ENCODE measurements at places on chromosomes 6 and 20.
A peak's percentile ranks its signal among the peaks of the same experiment; 100 is the strongest.

DNA sequence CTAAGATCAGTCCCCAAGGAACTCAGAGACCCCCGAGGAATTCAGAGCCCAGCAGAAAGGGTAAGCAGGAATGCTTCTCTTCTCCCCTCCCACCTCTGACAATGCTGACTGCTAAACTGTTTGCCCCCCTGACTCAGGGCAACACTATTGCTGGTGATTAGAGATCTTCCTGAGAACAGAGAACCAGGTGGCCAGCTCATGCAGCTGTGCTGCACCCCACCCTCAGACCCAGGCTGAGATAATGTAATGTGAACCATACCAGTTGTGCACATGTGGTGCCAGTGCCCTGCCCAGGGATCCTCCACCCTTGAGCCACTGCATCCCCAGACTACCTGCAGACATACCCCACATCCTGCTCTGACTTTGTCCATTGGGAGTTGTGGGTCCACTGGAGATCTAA, 139.1 kb upstream of the ARG1 start:
- DNase-seq, result no peak
- H3K4me3 ChIP-seq, result no peak overlapping the region
- no peaks in the 10 kb centered on the region for H3K36me3 ChIP-seq
- no peaks in the 10 kb centered on the region for H3K4me1 ChIP-seq
- no peak overlapping the region for H3K27ac ChIP-seq
- no peaks in the 10 kb centered on the region for H3K27me3 ChIP-seq

- no peaks in the 10 kb centered on the region for H3K4me1 ChIP-seq
- DNase-seq, result no peak
- H3K36me3 ChIP-seq, result no peaks in the 10 kb centered on the region
Measured at GRCh38 chr6:47307362-47308197, 2.1 kb downstream of the TNFRSF21 start.

- H3K4me1 ChIP-seq, result no peaks in the 10 kb centered on the region
- H3K36me3 ChIP-seq, result no peaks in the 10 kb centered on the region
- DNase-seq, result no peak
- no peak overlapping the region for H3K27ac ChIP-seq
Measured at GRCh38 chr20:61765871-61766654, 299.6 kb downstream of the TAF4 start.

- H3K27ac ChIP-seq, result peak overlapping the region; percentile 18
- no peak overlapping the region for H3K4me3 ChIP-seq
- H3K36me3 ChIP-seq, result no peaks in the 10 kb centered on the region
- H3K27me3 ChIP-seq, result no peaks in the 10 kb centered on the region
- H3K4me1 ChIP-seq, result no peaks in the 10 kb centered on the region
Measured at GRCh38 chr20:38866265-38867061, 59.8 kb upstream of the FAM83D start.

DNA sequence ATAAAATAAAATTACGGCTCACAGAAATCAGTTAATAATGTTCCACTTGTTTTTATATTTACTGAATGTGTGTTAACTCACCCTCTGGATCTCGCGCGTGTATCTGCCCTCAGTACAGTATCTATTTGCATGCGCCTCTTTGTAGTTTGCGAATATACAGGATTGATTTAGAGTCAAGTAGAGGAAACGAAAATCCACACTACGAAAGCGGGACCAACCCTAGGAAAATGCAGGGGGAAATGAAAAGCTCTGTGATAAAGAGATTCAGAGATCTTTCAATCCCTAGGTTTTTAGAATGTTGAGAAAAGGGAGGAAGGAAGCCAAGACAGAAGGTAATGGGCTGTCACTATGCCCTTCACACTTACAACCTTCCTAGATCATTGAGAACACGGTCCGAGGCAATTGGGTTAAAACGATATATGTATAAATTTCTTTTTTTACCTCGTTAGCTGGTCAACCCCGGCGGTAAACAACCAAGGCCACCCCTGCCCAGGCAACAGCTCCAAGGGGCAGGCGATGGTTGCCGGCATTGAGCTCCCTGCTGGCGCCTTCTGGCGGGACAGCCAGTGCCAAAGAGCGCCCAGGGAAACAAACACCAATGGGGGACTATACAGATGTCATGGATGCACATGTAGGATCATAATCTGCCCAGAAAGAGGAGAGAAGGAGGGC, 792 bp upstream of the FUT9 start:
- H3K4me1 ChIP-seq, result no peaks in the 10 kb centered on the region
- H3K4me3 ChIP-seq, result no peak overlapping the region
- no peaks in the 10 kb centered on the region for H3K27me3 ChIP-seq
- H3K27ac ChIP-seq, result no peak overlapping the region
- DNase-seq, result no peak

DNA sequence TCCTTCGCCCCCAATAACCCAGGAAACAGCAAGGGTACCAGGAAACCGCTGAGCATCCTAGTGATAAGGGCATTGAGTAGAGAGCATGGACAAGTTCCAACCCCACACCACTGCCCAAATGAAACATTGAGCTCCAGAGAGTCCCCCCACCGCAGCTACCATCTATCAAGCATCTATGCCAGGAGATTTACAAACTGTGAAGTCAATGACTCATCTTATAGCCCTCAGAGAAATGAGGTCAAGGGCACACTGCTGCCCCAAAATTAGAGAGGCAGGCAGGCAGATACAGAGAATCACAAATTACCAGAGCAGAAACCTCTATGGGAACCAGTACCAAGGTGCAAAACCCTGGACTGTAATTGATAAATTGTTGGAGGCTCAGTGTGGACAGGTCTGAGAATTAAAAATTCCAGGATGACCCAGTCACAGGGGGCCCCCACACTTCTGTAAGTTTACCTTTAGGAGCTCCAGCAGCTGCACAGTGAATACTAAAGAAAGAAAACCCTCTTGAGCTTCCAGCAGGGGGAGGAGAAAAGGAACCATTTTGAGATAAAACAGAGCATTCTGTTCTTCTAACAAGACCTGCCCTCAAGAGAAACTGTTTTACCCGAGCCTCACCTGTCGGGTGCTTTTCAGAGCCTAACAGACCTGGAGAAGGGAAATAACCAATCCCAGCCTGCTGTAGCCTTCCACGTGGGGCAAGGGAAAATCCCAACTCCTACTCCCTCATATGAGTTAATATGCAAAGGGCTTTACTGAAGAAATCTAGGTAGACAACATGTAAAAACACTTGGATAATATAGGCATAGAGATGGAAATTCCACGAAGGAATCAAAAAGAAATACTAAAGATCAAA, 118.0 kb upstream of the ARID1B start:
- H3K4me3 ChIP-seq, result no peak overlapping the region
- H3K4me1 ChIP-seq, result peaks cover 6% of the 10 kb centered on the region

DNA sequence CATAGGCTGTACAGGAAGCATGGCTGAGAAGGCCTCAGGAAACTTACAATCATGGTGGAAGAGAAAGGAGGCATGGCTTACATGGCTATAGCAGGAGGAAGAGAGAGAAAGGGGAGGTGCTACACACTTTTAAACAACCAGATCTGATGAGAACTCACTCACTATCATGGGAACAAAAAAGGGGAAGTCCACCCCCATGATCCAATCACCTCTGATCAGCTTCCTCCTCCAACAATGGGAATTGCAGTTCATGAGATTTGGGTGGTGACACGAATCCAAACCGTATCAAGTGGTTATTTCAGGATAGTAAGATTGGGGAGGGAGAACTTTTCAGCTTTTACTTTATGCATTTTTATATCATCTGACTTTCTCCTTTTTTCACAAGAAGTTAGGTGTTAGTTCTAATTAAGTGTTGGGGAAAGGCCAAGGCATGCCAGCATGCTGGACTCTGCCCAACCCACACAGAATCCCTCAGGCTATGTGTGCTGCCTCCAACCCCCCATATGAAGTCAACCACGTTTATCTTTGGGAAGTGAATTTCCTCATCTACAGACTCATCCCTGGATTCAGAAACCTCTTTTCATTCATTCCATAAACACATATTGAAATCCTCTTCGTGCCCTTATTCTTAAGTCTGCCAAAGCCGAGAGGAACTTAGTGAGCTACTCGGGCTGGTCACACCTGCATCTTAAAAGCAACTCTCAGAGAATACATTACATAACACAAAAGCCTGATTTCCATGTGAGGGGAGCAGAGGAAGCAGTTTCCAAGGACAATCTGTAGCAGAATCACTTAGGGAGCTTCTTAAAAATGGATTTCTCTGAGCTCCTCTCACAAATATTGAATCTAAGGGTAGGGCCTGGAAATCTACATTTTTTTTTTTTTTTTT, 16.7 kb upstream of the CLIC5 start:
- H3K27me3 ChIP-seq, result no peaks in the 10 kb centered on the region
- no peaks in the 10 kb centered on the region for H3K4me1 ChIP-seq
- no peaks in the 10 kb centered on the region for H3K36me3 ChIP-seq
- H3K27ac ChIP-seq, result no peak overlapping the region
- no peak for DNase-seq

DNA sequence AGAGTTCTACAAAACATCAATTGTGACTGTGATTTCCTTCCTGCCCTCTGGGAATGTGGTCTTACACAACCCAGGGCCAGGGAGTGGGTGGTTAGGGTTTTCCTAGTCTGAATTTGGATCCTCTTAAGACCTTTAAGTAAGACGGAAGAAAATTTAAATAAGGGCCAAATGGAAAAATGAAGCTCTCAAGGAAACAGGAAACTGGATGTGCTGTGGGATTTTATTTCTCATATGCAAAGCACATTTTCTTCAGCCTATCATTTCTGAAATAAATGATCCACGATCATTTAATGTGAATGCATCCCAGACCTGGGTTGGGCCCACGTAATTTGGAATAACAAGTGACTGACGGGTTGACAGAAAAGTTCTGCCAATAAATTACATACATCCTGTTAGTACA, 243.6 kb downstream of the CLIC5 start:
- no peaks in the 10 kb centered on the region for H3K4me1 ChIP-seq
- DNase-seq, result no peak
- H3K4me3 ChIP-seq, result no peak overlapping the region

- no peak for DNase-seq
- H3K27ac ChIP-seq, result peak overlapping the region; percentile 77
- peaks cover 91% of the 10 kb centered on the region for H3K4me1 ChIP-seq
Measured at GRCh38 chr6:11214901-11215300, 17.6 kb downstream of the NEDD9 start.

DNA sequence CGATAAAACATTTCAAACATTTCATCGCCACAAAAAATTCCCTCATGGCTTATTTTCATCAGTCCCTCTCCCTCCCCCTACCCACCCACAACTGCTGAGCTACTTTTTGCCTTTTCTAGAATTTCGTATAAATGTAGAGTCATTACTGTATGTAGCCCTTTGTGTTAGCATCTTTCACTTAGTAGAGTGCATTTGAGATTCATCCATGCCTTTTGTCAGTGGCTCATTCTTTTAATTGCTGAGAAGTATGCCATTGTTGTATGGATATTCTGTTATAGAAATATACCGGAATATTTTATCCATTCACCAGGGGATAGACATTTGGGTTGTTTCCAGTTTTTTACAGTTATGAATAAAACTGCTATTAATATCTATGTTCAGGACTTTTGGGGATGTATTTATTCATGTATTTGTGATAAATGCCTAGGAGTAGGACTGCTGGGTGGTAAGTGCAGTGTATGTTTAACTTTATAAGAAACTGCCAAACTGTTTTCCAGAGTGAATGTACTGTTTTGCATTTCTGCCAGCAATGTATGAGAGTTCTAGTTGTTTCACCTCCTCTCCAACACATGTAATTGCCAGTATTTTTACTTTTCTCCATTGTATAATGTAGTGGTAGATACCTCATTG, 50.4 kb downstream of the FOXO3 start:
- H3K27me3 ChIP-seq, result no peaks in the 10 kb centered on the region
- no peak overlapping the region for H3K4me3 ChIP-seq
- H3K36me3 ChIP-seq, result no peaks in the 10 kb centered on the region
- DNase-seq, result no peak
- peaks cover 36% of the 10 kb centered on the region for H3K4me1 ChIP-seq

DNA sequence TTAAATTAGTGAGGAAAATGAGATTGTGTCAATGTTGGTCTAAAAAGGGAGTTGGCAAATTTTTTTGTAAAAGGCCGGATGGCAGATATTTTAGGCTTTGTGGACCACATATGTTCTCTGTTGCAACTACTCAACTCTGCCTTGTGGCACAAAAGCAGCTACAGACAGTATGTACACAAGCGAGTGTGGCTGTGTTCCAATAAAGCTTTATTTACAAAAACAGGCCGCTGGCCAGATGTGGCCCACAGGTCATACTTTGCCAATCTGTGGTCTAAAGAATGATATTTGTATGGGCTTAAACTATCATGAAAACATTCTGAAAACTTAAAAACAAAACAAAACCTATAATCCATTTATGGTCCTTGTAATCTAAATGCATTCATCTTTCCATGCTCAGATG, 228.3 kb downstream of the CLIC5 start:
- H3K4me1 ChIP-seq, result no peaks in the 10 kb centered on the region
- H3K36me3 ChIP-seq, result no peaks in the 10 kb centered on the region
- no peaks in the 10 kb centered on the region for H3K27me3 ChIP-seq
- DNase-seq, result no peak
- H3K27ac ChIP-seq, result no peak overlapping the region

DNA sequence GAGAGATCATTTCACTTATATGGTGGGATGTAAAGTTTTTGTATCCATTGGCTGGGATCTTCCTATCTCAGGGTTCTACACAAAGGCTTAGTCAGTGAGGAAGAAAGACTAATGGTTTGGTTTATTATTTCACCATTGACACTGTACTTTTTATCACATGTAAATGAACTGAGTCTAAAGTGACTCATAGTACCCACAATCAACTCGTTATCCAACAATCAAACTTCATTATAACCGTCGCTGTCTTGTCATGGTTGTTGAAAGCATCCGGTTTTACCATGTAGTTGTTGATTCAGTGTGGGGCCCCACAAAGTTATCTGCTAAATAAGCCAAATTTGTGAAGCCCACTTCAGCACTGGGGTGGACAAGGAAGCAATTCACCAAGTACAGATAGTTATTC, 55.8 kb upstream of the MTRF1L start:
- DNase-seq, result no peak
- H3K36me3 ChIP-seq, result no peaks in the 10 kb centered on the region
- no peaks in the 10 kb centered on the region for H3K27me3 ChIP-seq
- no peak overlapping the region for H3K4me3 ChIP-seq

GRCh38 chr20:327186-328026, 2.1 kb downstream of the SOX12 start:
- H3K4me1 ChIP-seq, result peaks cover 48% of the 10 kb centered on the region
- no peaks in the 10 kb centered on the region for H3K36me3 ChIP-seq
- H3K27me3 ChIP-seq, result no peaks in the 10 kb centered on the region
- H3K4me3 ChIP-seq, result peak overlapping the region; percentile 83
- H3K27ac ChIP-seq, result peak overlapping the region; percentile 98

- no peak for DNase-seq
- H3K27me3 ChIP-seq, result no peaks in the 10 kb centered on the region
- H3K4me1 ChIP-seq, result no peaks in the 10 kb centered on the region
- no peaks in the 10 kb centered on the region for H3K36me3 ChIP-seq
Measured at GRCh38 chr6:24549674-24550353, 55.0 kb downstream of the ALDH5A1 start.

DNA sequence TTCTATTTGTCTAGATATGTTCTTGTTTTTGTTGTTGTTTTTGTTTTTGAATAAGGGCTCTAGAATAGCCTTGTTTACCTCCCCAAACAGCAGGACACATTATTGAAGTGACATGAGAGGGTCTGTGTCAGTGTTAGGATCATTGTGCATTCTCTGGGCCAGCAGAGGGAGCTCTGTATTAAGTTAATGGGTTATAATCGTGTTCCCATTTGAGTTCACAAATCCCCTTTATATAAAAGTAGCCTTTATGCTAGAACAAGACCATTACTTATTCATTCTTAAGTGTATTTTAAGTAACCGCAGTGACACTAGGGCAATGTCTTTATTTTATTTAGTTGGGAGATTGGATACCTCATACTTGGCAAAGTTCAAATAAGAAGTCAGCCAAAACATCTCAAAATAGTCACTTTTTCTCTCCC, 44.8 kb downstream of the STK4 start:
- peaks cover 65% of the 10 kb centered on the region for H3K36me3 ChIP-seq
- H3K4me3 ChIP-seq, result no peak overlapping the region
- DNase-seq, result no peak
- no peaks in the 10 kb centered on the region for H3K27me3 ChIP-seq
- H3K4me1 ChIP-seq, result peaks cover 3% of the 10 kb centered on the region
- no peak overlapping the region for H3K27ac ChIP-seq
